ENCODE measurements at places on chromosomes 12 and 14.
A peak's percentile ranks its signal among the peaks of the same experiment; 100 is the strongest.

DNA sequence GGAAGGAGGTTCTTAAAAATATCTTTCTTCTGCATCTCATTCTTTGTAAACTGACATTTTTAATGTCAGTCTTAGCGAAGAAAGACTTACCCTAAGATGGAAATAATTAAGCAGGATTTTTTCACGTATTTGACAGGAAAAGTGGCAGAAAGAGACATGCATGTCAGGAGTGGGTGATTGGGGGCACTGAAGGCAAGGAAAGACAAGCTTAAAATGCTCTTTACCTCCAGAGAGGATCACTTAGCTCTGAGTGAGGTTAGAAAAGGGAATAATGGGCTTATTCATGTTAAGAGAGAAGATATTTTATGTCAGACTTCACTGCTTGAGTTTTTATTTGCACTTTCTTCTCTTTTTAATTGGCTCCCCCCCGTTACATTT lies 1358.2 kb upstream of the TMEM132C start:
- no peak for DNase-seq

DNA sequence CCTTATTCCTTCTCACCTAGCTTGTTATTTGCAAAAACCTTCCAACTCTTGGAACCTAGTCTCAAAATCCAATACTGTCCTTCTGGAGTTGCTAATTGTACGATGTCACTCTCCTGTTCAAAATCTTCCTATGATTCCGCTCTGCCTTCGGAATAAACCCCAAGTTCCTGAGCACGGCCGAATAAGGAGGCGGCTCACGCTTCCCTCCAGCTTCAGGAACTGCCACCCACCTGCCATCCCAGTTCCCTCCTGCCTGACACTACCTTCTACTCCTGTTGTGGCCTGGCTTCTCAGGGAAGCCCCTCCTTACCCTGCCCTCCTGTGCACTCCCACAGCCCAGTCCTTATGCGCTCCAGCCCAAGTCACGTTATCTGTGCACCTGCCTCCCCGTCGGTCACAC lies 73.2 kb downstream of the SETD3 start:
- DNase-seq, result no peak

DNA sequence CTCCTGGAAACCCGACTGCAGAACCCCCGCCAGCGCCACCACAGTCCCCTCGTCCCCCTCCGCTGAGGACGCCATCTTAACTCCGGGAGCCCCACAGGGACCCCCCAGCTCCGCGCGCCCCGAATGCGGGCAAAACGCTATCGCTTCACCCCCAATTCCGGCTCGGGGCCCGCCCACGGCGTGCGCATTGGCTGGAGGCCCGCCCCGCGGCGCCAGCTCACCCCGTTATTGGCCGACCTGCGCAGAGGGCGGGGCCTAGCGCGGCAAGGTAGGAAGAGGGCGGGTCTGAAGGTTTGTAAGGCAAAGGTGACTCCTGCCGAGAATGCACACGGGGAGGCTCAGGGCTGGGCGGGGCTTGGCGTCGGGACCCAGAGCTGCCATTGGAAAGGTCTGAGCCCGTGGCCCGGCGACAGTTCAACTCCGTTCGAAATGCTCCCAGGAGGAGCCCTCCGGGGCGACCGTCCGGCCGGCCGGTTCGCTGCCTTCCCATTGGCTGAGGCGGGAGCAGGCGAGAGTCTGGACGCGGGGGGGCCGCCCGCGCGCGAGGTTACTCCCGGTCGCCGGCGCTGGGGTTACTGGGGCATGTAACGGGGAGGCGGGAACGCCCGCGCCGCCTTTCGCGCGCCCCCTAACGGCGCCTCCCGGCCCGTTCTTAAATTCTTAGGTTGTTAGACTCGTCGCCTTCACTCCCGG lies at the start of gene LPCAT3:
TSS of gene LPCAT3 (minus strand) at position 127 of the 693 bp plus-strand sequence. CDS start at position 75, 52 bp downstream.
- peak; percentile 99 for DNase-seq

DNA sequence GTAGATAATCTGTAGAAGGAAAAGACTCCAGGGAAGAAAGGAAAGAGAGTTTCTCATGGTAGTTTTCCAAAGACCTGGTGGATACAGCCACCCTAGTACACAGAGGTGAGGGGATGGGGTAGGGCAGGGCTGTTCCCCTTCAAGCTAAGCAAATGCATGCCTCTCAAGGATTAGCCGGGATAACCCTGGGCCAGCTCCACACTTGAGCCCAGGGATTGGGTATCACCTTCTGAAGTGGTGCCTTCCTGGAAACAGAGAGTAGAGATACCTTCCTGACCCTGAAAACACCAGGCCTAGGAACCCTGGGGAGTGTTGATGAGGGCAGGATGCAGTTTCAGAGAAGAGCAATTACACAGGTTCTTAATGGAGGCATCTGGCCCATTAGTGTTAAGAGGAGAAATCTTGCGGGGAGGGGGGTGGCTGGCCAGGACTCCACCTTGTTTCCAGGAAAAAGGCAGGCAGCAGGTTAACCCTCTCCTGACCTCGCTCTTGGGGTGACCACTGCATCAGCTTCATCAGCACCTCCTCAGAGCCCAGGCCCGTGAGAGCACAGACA lies 106.9 kb upstream of the TMEM233 start:
- DNase-seq, result no peak

DNA sequence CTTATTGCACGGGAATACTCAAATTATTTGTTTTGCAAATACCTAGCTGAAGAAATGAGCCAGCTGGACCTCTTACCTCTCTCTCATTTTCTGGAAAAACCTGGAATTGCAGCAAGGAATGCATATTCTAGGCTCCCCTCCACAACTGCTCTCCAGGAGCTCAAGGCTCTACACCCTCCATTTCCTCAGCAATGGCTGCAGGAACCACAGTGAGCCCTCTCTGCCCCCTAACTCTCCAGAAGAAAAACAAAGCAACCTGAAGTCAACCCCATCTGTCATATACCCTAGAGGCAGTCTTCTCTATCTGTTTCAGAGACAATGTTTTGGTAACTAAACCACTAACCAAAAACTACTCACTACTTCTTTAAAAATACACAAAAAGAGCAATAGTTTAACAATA lies 221.6 kb downstream of the SLC25A21 start:
- DNase-seq, result no peak

DNA sequence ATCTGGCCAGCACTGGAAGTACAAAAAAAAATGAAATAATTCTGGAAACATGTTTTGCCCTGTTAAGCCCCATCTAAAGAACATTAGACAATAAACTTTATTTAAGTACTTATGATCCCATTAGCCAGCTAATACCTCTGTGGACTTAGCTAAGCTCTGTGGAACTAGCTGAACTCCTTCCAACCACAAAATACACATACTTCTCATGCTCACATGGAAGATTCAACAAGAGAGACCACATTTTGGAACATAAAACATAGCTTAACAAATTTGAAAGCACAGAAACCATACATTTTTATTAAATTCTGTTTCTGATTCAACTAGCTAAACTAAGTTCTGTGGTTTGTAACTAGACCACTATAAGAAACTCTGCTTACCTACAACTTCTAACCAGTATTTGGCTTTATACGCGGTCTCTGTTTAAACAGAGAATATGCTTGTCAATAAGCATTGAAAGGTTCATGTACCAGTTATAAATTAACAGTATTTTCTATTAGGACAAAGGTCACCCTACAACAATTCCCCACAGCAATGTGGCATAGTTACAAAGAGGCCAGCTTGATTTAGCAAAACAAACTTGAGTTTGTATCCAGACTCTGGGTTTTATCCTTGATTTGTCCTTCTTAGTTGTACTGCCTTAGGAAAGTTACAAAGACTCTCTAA lies 300.1 kb downstream of the C12orf50 start:
- no peak for DNase-seq

DNA sequence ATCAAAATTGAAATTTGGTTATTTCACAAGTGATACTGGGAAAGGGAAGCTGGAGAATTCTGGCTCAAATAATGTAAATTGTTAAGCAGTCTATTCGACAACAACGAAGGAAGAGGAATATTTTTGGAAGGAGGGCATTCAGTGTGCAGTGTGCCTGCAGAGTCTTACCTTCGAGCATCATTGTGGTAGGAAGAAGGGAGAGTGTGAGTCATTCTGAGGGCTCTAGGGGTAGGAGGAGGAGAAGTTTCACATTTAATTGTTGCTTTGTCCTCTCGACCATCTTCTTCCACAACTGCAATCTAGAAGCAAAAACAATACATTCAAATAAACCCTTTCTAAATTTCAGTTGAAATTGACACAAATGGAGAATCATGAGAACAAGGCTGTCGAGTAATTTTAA lies 263.0 kb downstream of the ACSS3 start:
- no peak for DNase-seq

- DNase-seq, result no peak
These were observed 3.9 kb upstream of the SERPINA4 start for GRCh38 chr14:94557327-94557726.

GRCh38 chr12:30296486-30296885 lies 399.2 kb downstream of the IPO8 start:
- no peak for DNase-seq

DNA sequence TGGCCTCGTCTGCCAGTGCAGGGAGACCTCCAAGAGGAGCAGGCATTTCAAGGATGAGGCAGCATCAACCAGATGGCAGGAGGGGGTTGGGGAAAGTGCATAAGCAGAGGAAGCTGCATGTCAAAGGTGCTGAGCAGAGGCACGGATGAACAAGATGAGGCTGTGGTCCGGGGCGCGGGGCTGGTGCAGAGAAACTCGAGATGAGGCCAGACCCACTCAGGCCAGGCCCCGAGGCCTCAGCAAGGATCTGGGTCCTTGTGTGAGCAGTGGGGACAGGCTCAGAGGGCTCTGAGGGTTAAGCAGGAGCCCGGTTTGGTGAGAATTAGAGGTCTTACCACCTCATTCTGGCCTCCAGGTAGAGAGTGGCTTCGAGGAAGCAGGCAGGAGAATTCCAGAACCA lies 98.8 kb downstream of the DICER1 start:
- no peak for DNase-seq

DNA sequence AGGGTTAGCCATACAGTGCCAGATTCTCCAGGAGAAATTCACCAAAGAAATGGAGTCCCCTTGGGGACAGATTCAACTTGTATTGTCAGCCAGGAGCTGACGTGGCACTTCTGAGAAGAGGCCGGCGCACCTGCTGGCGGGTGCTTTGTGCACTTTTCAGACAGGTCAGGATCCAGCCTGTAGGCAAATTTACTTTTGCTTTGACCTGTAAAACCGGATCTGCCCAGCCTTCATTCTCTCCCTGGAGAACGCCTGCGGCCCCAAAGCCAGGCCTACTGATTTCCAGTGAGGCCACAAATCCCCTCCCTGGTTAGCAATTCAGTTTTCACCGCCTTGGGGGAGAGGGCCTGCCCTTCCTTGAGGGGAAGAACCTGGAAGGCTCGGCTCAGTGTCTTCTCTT lies 17.4 kb downstream of the P2RX4 start:
- no peak for DNase-seq

GRCh38 chr14:93928184-93929047 lies 1.3 kb downstream of the FAM181A start:
- DNase-seq, result no peak

DNA sequence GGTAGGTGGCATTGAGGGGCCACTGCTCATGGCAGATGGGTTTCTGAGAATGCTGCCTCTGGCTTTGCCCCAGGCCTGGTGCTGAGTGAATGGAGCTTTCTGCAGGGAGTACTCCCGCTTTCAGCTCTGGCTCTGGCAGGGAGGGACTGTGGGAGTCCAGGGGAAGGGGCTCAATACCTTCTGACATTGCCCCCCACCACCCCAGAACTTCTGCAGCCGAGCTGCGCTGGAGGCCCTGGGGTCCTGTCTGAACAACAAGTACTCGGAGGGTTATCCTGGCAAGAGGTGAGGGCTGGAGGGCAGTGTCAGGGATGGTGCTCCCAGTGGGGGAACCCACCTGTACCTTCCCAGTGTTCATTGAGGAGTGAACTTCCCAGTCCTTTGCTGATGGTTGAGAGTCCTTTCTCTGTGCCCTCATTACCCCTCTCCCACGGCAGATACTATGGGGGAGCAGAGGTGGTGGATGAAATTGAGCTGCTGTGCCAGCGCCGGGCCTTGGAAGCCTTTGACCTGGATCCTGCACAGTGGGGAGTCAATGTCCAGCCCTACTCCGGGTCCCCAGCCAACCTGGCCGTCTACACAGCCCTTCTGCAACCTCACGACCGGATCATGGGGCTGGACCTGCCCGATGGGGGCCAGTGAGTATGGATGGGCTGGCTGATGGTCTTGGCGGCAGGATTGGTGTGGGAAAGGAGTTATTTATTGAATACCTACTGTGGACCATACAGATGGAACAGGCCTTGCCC lies 1.9 kb downstream of the SHMT2 start:
- DNase-seq, result no peak

DNA sequence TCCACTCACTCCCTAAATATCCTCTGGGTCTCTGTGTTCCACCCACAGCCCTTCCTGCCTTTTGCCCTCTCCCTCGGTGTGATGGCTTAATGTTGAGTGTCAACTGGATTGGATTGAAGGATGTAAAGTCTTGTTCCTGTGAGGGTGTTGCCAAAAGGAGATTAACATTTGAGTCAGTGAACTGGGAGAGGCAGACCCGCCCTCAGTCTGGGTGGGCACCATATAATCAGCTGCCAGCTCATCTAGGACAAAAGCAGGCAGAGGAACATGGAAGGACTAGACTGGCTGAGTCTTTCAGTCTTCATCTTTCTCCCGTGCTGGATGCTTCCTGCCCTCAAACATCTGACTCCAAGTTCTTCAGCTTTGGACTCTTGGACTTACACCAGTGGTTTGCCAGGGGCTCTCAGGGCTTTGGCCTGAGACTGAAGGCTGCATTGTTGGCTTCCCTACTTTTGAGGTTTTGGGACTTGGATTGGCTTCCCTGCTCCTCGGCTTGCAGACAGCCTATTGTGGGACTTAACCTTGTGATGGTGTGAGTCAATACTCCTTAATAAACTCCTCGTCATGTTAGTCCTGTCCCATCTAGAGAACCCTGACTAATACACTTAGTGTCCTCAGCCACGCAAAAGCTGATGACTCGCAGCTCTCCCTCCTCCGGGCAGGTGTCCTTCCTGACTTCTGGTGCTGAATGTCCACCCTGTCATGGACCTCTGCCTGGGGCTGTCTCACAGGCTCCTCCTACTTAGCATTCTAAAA lies 5.9 kb downstream of the DGLUCY start:
- DNase-seq, result peak; percentile 56

DNA sequence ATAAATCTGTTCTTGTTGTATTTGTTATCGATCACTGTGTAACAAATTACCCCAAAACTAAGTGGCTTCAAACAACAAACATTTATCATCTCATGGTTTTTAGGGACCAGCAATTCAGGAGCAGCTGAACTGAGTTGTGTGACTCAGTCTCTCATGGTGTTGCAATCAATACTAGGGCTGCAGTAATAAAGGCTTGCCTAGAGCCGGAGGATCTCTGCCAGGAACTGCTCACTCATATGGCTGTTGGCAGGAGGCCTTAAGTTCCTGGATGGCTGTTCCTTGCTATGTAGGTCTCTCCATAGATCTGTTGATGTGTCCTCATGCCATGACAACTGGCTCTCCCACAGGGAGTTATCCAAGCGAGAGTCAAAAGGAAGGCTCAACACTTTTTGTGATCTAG lies 3.8 kb upstream of the PSMC6 start:
- DNase-seq, result no peak

DNA sequence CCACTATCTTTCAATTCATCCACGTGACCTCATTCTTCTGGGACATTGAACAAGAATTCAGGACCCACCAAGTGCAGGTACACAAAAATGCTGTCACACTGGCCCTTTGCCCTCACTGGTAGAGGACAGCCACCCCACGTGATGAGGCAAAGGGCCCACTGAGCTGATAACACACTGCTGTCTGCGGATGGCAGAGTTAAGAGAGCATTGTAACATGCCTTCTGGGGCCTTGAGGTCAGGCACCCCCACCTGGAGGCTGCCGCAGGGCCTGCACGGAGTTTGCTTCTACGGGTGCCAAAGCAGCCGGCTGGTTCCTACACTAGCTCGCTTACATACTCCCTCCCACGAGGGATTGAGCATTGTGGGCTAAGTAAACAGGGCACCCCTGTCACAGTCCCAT lies 101.0 kb downstream of the LRIG3 start:
- no peak for DNase-seq
